ENCODE measurements at places on chromosomes 3 and 15.

GRCh38 chr3:112228786-112229185, 65.2 kb downstream of the SLC9C1 start:
- no peak for DNase-seq

- no peak for DNase-seq
Observed at GRCh38 chr3:69032142-69032541, 18.7 kb upstream of the EOGT start.

DNA sequence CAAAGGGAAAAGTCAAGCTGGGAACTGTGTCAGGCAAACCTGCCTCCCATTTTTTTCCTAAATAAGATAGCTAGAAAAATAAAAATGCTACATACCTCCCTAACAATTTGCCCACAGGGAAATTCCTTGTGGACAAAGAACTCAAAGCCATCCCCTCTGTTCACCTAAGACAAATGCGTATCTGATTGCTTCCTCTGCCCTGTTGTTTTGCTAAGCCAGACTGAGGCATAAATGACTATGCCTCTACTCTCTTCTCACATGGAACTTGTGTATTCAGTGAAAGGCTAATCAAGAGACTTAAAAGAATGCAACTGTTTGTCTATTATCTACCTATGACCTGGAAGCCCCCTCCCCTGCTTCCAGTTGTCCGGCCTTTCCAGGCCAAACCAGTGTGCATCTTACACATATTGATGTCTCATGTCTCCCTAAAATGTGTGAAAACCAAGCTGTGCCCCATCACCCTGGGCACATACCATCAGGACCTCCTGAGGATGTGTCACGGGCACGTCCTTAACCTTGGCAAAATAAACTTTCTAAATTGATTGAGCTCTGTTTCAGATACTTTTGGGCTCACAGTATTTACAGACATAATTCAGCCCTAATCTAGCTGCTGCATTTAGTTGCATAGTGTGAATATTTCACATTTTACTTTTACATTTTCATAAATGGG, 15.8 kb downstream of the CHD2 start:
- no peak for DNase-seq

- DNase-seq = no peak
Observed at GRCh38 chr15:89769366-89769765, 6.8 kb upstream of the MESP2 start.

GRCh38 chr3:160180581-160181216, 44.5 kb upstream of the C3orf80 start:
- no peak for DNase-seq

DNA sequence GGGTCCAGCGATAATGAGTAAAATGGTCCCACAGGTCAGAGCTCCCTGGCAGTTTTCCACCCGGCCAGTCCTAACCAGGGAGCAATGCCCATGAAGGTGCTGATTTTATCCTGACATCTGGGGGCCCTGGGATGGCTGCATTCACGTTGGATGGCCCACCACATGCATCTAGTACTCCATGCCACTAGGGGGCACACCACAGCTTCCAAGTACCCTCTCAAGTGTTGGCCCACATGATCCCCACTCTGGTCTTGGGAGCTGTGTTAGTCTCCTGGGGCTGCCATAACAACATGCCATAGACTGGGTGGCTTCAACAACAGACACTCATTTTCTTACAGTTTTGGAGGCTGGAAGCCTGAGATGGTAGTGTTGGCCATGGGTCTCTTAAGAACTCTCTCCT, 225.5 kb downstream of the SLCO3A1 start:
- DNase-seq = peak; percentile 63

DNA sequence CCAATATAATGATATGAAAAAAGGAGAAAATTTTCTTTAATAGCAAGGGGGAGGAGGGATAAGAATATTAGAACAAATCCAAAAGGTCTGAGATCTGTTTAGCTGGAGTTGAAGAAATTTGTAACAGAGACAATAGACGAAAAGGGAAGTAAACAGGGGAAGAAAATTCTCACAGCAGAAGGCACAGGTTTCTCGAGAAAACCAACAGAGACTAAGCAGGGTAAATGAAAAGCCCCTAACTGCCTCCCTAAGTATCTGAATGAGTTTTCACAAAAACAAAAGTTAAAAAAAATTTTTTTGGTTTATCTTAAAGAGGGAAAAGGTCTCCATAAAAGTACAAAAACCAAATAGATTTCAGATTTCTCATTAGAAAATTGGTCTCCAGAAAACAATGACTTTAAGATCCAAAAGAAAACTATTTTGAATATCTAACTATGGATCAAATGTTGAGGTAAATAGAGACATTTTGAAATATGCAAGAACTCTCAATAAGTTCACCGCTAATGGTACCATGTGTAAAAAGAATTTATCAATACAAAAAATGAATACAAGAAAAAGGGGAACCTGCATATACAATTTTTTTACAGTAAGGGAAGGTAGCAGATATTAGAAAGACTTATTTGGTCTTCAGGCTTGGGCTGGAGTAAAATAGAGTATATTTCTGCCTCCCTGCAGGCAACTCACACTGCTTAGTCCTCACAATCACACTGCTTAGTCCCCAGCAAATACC, 23.9 kb upstream of the NEK10 start:
- DNase-seq = no peak

DNA sequence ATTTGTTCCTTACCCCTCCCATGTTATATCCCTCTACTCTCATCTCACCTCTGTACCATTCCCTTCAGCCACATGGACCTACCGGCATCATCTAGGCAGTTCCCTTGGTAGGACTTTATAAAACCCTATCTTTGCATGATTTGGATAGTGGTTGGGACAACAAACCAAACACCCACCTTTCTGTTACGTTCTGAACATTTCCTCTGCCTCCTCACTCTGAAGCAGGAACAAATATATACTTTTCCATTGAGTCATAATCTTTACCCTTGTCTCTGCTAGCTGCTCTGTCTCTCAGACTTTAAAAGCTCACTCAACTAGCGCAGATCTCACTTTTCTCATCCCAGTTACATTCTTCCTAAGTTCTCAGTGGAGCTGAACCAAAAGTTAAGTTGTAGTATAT, 17.8 kb downstream of the UBXN7 start:
- no peak for DNase-seq

GRCh38 chr15:63994073-63994600, 52.1 kb downstream of the DAPK2 start:
- DNase-seq = no peak

DNA sequence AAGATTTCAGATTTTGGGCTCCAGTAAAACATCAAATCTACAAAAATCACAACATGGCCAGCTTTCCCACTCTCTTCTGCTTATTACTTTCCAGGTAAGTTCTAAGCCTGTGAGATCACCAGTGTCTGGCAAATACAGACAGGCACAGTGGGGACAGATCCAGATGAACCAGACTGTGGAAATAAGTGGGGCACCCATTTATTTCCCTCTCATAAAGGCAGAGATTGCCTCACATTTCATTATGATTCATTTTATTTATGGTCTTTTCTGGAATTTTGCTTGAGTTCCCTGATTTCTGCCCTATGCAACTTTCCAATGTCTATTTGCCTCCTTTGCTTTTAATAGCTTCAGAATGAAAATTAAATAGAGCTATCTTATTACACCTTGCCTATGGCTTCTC, 66.8 kb downstream of the GREM1 start:
- DNase-seq = no peak

DNA sequence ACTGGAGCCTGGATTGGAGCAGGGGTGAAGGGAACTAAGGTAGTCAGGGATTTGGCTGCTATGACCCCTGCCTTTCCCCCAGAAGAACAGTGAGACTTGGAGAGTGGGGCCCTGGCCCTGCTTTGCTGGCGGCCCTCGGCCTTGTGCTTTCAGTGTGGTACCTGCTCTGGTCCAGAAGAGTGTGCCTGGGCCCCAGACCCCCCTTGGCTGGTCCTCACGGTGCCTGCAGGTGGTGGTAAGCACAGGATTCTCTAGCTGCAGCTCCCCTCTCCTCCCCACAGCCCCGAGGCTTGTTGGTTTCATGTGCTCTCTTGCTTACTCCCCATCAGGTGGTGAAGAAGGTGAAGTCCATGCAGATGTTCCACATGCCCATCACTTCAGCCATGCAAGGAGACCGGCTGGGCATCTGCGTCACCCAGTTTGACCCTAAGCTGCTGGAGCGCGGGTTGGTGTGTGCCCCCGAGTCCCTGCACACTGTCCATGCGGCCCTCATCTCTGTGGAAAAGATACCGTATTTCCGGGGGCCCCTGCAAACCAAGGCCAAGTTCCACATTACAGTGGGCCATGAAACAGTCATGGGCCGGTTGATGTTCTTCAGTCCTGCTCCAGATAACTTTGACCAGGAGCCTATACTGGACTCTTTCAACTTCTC, 125.7 kb downstream of the DNAJB8 start:
- DNase-seq = no peak

DNA sequence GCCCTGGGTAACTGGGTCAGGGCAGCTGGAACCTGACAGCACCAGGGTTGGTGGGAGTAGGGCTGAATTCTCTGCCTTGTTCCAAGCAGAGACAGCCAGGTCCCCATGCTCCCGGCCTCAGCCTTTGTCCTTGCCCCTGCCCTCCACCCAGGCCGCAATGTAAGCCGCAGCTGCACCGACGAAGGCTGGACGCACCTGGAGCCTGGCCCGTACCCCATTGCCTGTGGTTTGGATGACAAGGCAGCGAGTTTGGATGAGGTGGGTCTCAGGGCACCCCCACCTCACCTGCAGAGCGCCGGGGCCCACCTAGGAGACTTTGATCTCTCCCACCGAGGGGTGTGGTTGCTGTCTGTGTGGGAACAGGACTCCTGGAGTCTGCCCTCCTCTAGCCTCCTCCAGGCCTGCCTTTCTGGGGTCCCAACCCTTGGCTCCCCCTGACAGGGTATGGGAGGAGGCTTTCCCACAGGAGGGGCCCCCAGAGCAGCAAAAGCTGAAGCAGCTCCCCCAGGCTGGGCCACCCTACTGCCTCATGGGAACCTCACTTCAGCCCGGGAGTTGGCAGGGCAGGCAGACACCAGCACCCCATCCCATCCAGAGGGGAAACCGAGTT, 23.4 kb downstream of the VIPR1 start:
- DNase-seq = no peak

GRCh38 chr3:140081887-140082286, 146.9 kb downstream of the CLSTN2 start:
- no peak for DNase-seq

GRCh38 chr15:40108061-40108854, 421 bp downstream of the BMF start:
- no peak for DNase-seq

DNA sequence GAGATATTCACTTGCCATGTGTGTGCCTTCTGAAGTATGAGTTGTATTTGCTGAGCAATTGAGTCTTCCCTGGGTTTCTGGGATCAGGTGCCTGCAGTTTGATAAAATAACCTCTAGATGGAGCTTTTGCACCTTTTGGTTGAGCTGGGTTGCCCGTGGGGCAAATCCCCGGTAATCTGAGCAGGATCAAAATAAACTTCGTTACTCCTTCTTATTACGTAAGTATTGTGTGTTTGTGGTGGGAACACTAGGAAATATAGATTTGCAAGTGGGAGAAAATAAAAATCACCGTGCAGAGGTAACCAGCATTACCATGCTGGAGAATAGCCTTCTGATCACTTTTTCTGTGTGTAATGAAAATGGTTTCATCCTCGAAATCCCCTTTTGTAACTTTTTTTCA, 277.4 kb upstream of the NR2E3 start:
- DNase-seq = peak; percentile 18

DNA sequence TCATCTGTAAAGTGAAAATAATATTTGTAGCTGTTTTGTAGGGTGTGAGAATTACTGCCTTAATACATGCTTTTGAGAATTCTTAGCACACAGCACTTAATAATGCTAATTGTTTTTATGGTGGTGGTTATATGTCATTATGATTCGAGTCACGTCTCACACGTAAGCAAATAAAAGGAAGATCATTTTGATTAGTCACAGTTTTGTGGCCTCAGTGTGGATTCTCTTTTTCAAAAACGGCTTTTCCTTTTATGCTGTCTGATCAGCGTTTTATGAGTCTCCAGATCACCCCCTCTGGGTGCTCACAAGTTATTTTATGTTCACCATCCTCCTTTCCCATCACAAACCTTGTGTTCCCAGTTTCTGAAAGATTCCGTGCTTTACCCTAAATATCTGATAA, 255.6 kb upstream of the CNTN4 start:
- DNase-seq = no peak

DNA sequence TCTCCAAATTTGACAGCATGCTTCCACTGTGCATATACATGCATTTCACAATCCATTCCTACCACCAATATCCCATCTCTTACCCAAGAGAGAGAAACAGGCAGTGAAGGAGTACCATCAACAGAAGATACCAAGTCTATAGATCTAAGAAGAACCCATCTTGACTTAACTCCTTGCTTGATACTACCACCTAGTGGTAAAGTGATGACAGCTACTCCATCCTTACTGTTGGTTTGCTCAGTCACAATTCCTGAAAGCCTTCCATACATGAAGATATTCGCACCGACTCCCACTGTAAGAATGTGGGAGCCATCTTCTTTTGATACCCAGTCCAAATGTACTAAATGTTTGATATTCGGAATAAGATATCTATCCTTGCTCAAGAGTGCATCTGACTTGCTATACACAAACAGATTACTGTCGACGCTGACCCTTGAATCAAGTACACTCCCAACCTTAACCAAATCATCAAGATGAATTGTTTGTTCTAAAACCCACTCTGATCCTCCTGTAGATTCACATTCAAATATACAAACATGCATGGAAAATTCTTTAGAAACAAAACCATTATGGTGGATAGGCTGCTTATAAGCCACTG, 123.1 kb downstream of the DMXL2 start:
- DNase-seq = no peak

DNA sequence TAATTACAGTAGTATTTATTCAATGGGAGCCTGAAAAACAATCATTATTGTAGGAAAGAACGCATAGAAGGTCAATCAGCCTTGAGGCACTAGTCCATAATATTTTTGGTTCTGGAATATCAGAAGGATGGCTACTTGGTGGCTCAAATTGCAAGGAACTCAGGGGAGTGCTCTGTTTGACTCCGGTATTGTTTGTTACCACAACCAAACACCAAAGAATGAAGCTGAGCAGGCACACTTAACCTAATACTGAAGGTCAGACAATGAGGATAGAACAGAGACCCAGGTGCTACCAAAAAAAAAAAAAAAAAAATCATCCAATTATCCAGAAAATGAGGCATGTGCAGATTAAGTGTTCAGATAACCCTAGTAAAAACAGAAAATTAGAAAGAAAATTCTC, 11.1 kb upstream of the SATB1 start:
- no peak for DNase-seq

DNA sequence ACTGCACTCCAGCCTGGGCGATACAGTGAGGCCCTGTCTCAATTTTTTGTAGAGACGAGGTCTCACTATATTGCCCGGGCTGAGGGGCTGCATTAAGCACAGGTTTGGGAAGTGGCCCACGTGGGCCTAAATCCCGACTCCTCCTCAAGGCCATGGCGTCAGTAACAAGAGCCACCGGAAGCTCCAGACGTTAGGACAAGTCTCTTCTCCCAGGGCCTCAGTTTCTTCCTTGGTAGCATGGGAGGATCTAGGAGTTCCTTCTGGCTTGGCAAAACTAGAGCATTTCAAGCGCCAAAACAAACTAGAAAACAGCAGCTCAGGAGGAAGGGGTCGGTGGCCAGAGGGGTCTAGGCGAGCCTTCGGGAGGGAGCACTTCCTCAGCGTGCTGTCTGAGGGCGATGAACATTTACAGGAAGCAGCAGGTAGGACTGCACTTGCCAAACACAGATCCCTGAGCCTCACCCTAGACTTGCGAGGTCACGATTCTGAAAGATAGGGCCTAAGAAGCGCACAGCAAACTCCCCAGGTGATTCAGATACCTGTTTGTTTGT, 536 bp downstream of the SNAPC5 start:
- no peak for DNase-seq

Data from BE2C (cell line).